ENCODE measurements at places on chromosomes 3 and 15.

GRCh38 chr15:87896936-87897335 lies 359.6 kb downstream of the NTRK3 start:
- DNase-seq, result no peak

DNA sequence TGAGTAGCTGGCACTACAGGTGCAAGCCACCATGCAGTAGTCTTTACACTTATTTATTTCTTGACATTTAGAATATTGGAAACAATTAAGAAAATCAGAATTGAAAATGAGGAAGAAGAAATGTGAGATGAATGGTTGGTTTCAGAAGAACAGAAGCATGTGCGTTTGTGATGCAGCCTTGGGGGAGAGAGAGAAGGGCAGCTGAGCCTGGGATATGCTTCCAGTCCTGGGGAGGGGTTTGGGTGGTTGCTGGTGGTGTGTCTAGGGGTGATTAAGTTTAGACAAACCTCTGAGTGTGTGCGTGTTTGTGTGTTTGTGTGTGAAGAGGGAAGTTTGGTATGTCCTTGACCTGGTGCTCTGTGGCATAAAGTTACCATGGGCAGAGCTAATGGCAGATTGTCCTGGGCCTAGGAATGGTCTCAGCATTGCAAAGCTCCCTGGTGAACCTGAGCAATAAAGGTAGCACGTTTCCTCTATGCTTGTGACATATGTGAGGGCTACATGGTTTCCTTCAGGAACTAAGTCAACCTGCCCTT lies 35.6 kb downstream of the CTSH start:
- DNase-seq, result no peak

DNA sequence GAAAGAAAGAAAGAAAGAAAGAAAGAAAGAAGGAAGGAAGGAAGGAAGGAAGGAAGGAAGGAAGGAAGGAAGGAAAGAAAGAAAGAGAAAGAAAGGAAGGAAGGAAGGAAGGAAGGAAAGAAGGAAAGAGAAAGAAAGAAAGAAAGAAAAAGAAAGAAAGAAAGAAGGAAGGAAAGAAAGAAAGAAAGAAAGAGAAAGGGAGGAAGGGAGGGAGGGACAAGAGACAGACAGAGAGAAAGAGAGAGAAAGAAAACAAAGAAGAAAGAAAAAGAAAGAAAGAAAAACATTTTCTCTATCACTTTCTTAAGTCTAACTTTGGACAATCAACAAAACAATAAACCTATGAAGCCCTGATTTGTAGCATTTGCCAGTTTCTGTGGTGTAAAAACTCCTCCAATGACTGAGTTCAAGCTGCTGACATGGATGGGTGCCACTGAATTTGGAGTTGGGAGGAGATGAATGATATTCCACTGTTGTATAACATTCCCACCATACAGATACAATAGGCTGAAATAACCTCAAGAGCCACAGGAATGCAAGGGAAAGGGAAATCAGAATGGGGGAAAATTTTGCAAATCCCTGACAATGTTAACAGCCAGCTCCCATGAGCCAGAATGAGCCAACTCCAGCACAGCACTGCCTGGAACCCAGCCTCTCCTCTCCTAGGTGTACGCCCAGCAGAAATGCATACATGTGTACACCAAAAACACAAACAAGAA lies 15.0 kb upstream of the RTP3 start:
- DNase-seq, result no peak

DNA sequence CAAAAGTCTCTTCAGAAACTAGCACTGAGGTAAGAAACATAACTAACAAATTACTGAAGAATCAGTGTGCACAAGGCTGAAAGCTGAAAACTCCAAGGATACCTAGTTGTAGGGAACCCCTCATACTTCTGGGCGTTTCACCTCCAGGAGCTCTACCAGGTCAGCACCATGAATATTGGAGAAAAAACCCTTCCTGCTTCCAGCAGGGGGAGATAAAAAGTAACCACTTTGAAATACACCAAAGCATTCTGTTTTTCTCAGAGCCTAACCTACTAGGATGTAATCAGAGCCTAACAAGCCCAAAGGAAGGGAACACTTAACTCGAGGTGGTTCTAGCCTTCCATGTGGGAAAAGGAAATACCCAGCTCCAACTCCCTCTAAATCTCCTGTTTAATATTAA lies 175.8 kb upstream of the MME start:
- DNase-seq, result no peak

DNA sequence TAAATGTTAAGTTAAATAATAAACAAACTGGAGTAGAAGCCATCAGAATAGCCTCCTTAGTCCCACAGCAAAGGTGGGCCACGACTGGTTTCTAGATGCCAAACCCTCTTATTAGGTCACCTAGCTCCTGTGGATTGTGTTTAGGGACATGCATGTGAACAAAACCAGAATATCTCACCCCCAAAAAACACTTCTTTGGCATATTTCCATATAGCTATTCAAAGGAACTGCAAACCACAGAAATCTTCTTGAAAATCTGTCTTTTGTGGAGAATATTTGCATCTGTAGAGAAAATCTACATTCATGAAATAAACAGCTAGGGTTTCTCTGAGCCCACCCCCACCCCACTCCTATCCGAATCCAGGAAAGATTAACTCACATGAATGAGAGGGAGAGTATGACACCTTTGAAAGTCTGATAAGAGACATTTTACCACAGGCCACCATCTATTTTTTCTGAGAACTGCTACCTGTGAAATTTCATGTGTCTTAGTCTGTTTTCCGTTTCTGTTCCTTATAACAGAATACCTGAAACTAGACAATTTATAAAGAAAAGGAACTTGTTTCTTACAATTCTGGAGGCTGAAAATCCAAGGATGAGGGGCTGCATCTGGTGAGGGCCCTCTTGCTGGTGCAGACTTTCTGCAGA lies 159.4 kb downstream of the NEK10 start:
- no peak for DNase-seq

DNA sequence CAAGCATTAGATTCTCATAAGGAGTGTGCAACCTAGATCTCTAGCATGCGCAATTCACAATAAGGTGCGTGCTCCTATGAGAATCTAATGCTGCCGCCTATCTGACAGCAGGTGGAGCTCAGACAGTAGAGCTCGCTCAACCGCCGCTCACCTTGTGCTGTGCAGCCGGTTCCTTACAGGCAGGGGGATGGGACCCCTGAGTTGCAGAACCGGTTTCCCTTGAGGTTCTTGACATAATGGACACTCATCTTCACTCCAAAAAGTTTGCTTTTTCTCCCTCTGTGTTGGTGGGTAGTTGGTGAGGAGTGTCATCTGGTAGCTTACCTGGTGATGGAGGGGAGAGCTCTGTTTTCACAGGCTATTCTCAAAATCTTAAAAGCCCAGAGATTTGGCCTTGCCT lies 324.0 kb upstream of the TBL1XR1 start:
- DNase-seq, result no peak

- DNase-seq, result no peak
Measured at GRCh38 chr15:87599616-87600015, 656.9 kb downstream of the NTRK3 start.

- DNase-seq, result no peak
Measured at GRCh38 chr3:139325551-139325950, 18.3 kb upstream of the MRPS22 start.

GRCh38 chr15:36614016-36614415 lies 34.6 kb downstream of the CDIN1 start:
- DNase-seq, result no peak

DNA sequence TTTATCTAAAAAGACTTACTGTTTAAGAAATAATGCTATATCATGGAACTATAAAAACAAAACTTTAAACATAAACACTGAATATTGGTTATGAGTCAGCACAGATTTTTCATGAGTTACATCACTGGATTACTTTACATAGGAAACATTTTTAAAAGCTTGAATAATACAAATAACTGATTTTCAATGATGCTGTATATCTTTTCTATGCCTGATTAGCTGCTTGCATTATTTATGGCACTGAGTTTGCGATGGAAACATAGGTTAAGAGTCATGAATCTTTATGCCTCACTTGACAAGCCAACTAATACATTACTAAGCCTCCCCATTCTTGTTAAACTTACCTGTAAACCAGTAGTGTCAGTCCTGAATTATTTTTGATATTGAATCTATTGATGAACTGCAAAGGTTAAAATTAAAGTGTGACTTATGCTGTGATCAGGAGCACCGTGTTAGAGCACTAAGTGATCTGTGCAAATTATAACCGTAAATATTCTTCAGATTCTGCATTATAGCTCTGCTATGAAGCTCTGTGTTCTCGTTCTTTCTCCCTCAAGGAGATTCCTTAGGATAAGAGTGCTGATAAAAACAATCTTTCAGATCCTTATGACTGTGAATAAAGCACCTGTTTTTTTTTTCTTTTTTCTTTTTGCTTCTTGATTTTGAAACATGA lies 437.3 kb upstream of the BCHE start:
- no peak for DNase-seq

DNA sequence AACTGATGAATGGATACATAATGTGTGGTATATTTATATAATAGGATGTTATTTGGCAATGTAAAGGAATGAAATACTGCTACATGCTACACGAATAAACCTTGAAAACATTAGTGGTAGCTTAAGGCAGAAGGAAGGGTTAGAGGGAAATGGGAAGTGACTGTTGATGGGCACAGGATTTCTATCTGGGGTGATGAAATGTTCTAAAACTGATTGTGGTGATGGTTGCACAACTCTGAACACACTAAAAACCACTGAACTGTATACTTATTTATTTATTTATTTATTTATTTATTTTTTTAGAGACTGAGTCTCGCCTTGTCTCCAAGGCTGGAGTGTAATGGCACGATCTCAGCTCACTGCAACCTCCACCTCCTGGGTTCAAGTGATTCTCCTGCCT lies 24.8 kb upstream of the SHISA5 start:
- DNase-seq, result no peak

GRCh38 chr15:48307586-48307985 lies 23.6 kb upstream of the DUT start:
- DNase-seq, result no peak

DNA sequence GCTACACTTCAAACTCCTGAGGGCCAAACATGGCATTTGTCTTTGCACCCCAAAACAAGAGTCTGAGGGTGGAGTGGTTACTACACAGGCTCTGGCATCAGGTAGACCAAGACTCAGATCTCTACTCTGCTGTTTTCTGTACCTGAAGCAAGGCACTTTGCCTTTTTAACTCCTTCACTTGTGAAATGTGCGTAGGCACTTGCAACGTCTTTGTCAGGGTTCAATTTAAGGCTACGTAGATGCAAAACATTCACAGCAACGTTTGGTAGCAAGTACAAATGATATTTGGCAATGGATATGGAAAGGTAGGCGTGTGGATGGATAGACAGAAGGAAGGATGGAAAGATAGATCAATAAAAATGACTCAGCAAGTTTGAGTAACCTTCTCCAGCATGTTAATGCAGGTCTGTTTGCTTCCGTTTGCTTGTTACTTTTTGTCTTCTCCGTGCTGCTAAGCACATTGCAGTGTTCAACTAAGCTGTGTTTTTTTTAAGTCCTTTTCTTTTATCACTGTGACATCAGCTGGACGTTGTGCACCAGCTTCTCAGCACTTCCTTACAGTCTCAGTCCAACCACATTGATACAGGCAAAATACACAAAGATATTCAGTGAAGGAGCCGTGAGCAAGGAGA lies 100.7 kb downstream of the LRTM1 start:
- no peak for DNase-seq

- DNase-seq, result no peak
Measured at GRCh38 chr15:70562906-70563305, 200.5 kb downstream of the UACA start.

GRCh38 chr15:37794947-37795346 lies 139.5 kb upstream of the TMCO5A start:
- no peak for DNase-seq

- DNase-seq, result no peak
Measured at GRCh38 chr3:70982700-70983140, 600.8 kb downstream of the FOXP1 start.

GRCh38 chr15:73915082-73915481 lies 11.2 kb upstream of the LOXL1 start:
- no peak for DNase-seq

DNA sequence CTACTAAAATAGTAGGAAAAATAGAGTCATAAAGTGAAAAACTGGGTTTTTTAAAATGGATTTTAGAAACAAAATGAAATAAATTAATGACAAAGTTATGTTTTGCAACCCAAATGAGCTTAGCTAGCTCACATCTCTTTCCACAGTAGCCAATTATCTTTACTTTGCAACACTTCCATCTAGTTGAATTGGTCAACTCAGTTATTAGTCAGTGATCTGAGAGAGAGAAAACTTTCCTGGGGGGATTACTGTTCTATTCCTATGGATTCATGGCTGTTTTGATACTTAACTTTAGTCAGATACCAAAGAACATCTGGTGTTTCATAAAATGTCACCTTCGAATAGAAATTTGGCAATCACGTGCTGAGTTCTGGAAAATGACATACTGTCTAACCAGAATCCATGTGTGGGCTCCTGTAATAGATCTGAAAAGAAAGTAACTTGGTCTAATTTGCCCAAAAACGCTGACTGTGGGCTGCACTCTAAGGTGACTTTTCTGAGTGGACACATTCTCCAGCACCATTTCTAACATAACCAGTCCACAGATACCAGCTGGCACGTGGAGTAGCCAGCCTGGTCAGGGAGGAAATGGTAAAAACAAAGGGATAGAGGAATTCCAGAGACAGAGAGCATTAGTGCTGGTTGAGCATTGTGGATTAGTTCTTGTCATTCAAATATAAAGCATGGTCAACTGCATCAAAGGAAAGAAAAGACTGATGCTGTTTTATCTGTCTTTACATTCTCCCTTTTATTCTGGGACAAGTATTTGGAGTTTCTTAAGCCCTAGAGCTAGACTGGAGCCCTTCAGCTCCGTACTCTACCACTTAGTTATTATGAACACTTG lies 45.2 kb upstream of the CCDC80 start:
- DNase-seq, result no peak

DNA sequence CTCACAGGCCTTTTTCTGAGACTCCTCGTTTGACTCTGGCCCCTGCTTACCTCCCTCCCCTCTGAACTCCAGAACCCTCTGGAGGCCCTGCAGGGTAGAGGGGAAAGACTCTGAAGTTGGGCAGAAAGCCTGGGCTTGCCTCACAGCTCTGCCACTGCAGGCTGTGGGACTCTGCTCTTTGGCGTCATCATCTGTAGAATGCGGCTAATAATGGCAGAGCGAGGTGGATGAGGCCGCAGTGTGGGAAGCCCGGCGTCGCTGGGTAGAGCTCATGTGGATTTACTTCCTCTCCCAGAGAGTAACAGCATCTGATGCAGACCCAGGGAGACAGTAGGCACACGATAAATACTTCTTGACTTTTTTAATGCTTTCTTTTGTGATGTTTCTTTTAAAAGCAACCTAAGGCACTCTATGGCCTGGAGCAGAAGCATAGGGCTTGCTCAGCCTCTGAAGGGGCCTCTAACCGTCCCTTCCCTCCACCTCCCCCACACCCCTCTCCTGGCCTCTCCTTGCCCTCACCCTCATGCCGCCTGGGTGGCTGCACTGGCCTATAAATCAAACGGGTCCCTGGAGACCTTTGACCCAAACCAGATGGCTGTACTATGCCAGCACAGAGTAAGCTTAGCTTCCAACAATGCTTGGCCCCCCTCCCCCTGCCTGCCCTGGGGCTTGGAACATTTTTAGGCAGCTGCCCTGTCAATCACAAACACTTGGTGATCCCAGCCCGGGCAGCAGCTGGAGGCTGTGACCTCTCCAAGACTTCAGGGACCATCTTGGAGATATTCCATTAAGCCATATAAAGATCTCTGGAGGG lies 32.9 kb downstream of the SPSB4 start:
- DNase-seq, result no peak

GRCh38 chr3:170532573-170532972 lies 53.3 kb downstream of the SLC7A14 start:
- DNase-seq, result no peak

Measured in CD4-positive, alpha-beta T cell treated with Interleukin-6 at 100 ng/mL for 8 hours (primary cell).